ENCODE measurements at places on chromosomes 6 and 20.

- no peak for DNase-seq
Observed at GRCh38 chr6:136927292-136927691, 5.2 kb downstream of the SLC35D3 start.

DNA sequence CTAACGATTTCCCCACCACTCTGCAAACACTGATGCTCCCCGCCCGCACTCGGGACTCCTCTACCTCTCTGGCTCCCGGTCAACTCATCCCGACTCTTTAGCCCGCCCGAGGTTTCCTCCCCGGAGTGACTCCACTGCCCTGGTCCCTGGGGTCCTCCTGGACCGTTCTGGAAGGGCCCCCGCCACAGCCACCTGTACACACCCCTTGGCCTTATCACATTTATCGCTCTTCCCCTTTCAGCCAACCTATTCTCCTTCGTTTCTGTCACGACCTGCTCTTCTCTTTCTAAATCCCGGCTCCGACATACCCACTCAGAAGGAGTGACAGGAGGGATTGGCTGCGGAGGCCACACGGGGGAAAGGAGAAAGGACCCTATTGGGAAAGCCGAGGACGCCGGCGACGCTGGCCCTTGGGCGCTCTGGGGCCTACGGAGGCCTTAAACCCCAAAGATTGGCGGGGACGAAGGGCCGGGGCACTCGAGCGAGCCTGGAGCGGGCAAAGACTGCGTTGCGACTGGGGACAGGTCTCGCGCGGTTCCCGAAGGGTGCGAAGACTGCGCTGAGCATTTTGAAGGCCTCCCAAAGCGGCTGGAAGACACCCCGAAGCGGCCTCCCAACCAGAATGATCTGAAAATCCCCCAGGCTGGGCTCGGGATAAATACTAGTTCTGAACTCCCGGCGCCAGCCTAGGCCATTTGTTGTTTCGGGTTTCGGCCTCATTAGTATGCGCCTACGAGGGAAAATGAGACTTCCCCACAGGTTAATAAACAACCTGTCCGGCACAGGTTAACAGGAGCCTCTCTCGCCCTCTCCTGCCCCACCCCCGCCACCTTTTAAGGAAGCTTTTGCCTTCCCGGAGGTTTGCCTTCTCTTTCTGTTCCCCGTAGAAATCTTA lies 9.2 kb downstream of the SIM1 start:
- DNase-seq, result no peak

- no peak for DNase-seq
Observed at GRCh38 chr20:18488301-18488700, 8.7 kb downstream of the RBBP9 start.

DNA sequence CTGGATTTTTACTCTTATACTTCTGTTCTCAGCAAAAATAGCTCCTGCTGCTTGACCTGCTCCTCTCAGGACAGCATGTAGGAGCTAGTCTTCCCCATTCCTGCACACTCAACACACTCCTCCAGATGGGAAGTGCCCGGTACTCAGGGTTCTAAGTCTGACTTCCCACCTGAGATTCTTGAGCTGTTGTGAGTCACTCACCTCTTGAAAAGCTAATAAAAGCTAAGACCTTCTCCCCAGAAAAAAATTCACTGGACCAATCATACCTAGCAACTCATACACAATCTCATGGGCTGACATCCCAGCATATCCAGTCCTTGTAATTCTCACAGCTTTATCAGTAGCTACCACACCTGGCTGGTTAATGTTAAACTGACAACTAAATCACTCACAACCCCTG lies 53.5 kb downstream of the TRPC4AP start:
- DNase-seq, result no peak

- DNase-seq, result no peak
Observed at GRCh38 chr20:51199920-51200319, 177.0 kb upstream of the KCNG1 start.

DNA sequence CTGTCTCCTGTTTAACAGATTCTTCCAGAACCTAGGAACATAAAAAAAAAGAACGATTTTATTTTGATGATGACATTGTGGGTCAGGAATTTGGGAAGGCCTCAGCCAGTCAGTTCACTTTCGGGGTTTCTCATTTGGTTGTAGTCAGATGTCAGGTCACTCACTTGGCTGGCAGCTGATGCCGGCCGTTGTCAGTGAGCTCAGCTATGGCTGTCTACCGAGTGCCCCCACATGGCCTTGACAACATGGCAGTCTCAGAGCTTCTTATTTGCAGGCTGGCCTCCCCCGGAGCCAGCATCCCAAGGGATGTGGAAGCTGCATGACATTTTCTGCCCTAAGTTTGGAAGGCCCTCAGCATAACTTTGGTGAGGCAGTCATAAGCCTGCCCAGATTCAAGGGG lies 11.5 kb downstream of the RNF217 start:
- no peak for DNase-seq

GRCh38 chr6:12288914-12289313 lies 1.2 kb upstream of the EDN1 start:
- no peak for DNase-seq

DNA sequence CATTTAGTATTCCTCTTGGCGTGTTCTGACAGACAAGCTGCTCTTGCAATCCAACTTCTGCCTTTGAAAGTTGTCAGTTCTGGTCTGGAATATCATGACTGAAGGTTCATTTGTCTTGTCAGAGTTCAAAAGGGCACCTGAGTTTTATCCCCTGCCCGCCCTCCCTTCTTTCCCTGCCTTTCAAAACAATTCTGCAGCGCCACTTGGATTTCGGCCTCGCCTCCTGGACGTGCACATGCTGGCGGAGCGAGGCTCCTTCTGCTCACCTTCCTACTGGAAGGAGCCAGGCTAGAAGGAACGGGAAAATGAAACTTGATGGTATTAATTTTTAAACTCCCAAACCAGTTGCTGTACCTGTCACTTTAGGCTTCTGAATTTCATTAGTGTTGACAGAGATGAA lies 55.7 kb upstream of the HDGFL1 start:
- no peak for DNase-seq

- no peak for DNase-seq
Observed at GRCh38 chr6:128167552-128167951, 266.7 kb upstream of the THEMIS start.

GRCh38 chr6:26161322-26161721 lies 74.1 kb downstream of the HFE start:
- DNase-seq, result no peak

- DNase-seq, result peak; percentile 29
Observed at GRCh38 chr20:667351-668034, 8.1 kb downstream of the SCRT2 start.

GRCh38 chr6:169997187-169997929 lies 245.9 kb downstream of the ERMARD start:
- no peak for DNase-seq

- no peak for DNase-seq
Observed at GRCh38 chr6:32604434-32604877, 14.8 kb upstream of the HLA-DRB1 start.

- no peak for DNase-seq
Observed at GRCh38 chr6:37027811-37028469, 22.5 kb downstream of the FGD2 start.

DNA sequence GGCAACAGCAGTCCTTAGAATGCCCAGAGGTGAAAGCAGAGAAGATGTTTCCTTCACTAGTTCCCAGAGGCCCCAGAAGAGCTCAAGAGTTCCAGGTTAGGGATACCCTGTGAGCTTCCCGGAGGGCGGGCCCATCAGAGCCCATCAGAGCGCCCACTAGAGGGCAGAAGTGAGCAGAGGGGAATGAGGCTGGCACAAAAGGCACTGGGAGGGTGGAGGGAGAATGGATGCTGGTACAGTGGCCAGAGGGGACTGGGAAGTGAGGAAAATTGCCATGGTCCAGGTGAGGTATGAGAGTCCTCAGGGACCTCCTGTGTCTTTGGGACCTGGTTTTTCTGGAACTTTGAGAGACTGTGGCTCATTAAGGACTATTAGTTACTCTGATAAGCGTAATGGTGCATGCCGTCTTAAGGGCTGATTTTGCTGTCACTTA lies 57.3 kb downstream of the LINC00237 start:
- DNase-seq, result no peak

- DNase-seq, result no peak
Observed at GRCh38 chr20:25389401-25389857, 1.2 kb downstream of the ABHD12 start.

DNA sequence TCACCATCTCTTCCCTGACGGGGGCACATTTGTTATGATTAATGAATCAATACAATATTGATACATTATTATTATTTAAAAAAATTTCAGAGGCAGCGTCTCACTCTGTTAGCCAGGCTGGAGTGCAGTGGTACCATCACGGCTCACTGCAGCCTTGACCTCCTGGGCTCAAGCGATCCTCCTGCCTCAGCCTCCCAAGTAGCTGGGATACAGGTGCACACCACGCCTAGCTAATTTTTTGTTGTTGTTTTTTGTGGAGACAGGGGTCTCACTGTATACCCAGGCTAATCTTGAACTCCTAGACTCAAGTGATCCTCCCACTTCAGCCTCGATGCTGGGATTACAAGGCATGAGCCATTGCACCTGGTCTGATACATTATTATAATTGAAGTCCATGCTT lies 4.9 kb upstream of the SRC start:
- no peak for DNase-seq

- DNase-seq, result no peak
Observed at GRCh38 chr6:22078802-22079545, 217.9 kb downstream of the PRL start.

DNA sequence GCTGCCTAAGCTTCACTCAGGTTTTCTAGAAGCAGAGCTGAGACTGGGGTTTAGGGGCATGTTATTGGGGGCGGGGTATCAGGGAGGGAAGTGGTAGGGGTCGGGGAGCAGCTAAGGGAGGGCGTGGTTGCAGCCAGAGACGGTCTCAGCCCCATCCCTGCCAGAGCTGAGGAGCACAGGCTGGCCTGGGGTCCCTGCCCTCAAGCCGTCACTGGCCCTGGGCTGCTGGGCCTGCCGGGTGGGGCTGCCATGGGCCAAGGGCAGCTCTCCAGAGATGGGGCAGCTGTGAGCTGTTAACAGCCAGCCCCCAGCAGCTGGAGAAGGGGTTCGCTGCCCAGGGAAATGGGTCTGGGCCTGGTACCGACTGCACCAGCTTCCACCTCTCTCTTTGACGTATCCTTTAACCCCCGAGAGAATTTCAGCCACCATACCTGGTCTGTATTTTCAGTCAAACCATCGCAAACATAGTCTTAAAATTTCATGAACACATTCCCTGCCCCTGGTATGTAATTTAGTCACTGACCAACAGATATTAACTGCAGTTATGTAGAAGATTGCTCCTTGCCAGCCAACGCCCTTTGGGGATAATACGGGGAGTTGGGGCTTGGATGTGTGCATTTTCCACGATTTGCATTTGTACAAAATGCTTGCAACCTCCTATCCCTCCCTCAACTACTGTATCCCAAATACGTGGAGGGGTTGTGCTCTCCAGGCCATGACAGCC lies 253.4 kb downstream of the TAF4 start:
- no peak for DNase-seq

DNA sequence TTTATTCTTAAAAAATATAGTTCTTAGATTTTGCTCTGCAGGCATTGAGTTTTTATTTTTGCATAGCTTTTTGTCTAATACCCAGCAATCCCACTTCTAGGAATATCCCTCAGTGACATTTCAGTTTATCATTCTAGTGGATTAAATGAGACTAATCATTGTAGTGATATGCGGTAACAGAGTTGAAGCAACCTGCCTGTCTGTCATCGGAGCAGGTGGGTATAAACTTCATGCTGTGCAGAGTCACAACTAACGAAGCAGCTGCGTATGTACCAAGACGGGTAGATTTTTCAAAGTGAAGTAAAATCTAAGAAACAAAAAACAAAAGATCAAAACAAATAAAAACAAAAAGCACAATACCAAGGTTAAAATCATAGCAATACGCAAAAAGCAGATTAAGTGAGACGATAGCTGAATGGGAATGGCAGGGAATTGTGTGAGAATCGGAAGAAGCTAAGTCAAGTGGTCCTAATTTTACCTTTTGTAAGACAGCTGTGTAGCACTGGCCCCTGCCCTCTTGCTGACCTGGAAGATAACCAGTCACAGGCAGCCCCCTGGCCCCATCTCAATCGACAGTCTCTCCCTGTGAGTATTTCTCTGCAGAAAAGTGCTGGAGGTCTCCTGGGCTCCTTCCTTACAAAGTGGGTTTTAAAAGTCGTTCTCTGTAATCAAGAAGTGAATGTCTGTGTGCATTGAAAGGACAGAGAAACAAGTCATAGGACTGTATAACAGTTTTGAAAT lies 169.2 kb downstream of the OR2B2 start:
- DNase-seq, result no peak

GRCh38 chr6:117311310-117311709 lies 46.0 kb downstream of the VGLL2 start:
- DNase-seq, result no peak

- DNase-seq, result no peak
Observed at GRCh38 chr20:50512323-50512722, 2.1 kb downstream of the PTPN1 start.

DNA sequence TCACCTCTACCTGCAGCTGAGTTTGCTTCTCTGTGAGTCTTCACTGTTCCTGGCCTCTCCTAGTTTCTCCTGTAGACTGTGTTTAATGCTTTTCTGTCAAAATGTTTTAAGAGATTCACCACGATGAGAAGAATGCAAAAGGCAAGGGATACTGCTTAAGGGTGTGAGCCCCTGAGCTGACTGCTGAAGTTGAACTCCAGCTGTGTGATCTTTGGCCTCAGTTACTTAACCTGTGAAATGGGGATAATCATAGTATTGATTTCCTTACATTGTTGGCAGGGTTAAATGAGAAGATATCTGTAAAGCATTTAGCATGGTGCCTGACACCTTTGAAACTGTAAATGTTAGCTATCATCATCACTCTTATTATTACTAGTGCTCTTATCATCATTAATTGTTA lies 230.2 kb upstream of the MYLIP start:
- DNase-seq, result no peak

GRCh38 chr6:41344876-41345275 lies 9.5 kb downstream of the NCR2 start:
- no peak for DNase-seq

- DNase-seq, result no peak
Observed at GRCh38 chr6:12636336-12636735, 80.2 kb upstream of the PHACTR1 start.

DNA sequence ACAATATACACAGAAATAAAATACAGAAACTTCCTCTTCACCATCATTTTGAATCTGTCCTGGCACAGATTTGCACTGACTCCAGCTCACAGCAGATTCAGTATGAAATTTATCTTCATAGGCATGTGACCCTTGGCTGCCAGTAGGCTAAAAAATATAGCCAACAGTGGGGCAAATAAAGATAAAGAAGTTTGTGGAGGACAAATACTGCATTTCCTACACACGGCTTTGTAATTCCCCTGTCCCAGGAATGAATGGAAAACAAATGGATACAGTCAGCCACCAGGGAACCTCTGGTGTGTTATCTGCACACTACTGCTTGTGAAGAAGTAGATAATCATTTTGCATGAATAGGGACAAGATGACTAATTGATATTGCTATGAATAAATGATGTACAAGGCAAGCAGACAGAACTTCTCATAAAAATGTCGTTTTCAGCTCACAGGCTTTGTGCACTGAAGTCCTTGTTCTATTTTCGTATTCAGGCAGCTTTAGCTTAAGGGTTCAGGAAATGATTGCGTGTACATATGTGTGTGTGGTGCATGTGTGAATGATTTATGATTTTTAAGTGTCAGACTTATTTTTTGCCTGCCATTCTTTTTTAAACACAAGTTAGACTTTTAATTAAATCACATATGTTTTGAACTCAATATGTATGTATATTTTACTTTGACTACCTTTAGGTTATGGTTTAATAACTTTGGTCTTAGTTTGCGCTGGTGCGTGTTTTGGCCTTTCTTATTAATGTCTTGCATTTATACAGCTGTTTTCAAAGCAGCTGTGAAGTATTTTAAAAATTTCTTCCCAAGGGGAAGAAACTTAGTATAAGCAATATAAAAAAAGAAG lies 543.8 kb upstream of the JAG1 start:
- DNase-seq, result no peak

- no peak for DNase-seq
Observed at GRCh38 chr6:16061818-16062217, 67.1 kb upstream of the MYLIP start.
